Endothelial cell of umbilical vein (primary cell): ENCODE measurements at places on chromosomes 2 and 18. TPM values are rescaled to one million over a fixed set of nuclear protein-coding genes. Genes with fewer than 3 reads are reported as not detected.

Gene IL1RL2
- 0.21 TPM in 1 of 2 replicates, not detected in the other for total RNA-seq

Gene ANKRD30B
- not detected in 2 replicates for total RNA-seq

Gene VAPA
- 163 TPM in 2 replicates for total RNA-seq

Gene RUFY4
- total RNA-seq, result not detected in 2 replicates

Gene KRTCAP3
- 4.0 and 4.6 TPM in 2 replicates for total RNA-seq

DNA sequence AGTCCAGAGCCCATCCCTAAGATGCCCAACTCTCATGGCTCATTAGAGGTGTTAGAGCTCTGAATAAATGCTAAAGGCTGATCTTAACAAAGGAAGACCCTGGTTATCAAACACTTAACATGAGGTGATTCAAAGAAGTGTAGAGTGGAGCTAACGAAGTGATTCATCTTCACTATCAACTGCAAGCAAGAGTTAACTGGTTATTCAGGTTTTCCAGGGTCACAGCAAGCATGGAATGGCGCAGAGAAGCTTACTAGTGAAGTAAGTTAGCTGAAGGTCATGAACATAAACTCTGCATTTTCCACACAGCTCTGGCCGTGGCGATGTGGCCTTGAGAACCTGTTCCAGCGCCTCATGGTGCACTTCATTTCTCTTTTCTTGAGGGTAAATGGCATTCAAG, 17.0 kb downstream of the RND3 start:
- peak; percentile 12 for DNase-seq

- DNase-seq, result peak; percentile 72
Observed at GRCh38 chr2:97011977-97012569, 25.7 kb upstream of the FAM178B start.

DNA sequence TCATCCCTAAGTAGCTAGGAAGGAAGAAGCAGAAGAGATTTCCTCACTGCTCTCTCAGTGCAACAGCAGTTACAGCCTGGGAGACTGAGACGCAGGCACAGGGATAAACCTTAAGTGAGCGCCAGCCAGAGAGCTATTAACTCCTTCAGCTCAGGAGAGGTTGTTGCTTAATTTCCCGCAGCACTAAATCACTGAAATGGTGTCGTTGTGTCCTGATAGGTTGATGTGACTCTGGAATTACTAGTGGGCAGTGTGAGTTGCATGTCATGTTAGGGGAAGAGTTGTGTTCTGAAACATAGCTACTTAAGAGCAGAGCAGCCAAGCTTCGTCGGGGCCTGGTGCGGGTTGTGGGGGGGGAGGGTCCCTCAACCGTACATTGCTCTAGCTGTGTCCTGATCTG, 225.8 kb downstream of the NAPG start:
- DNase-seq, result no peak

GRCh38 chr18:34220081-34220815, 4.5 kb downstream of the NOL4 start:
- DNase-seq, result no peak

- DNase-seq, result no peak
Observed at GRCh38 chr2:74026687-74027241, 42.1 kb downstream of the TET3 start.

GRCh38 chr2:85888684-85889626, at the start of gene ST3GAL5:
TSS of gene ST3GAL5 (minus strand) at chr2:85888990. CDS start at chr2:85888905, 85 bp downstream.
- DNase-seq, result peak; percentile 97

DNA sequence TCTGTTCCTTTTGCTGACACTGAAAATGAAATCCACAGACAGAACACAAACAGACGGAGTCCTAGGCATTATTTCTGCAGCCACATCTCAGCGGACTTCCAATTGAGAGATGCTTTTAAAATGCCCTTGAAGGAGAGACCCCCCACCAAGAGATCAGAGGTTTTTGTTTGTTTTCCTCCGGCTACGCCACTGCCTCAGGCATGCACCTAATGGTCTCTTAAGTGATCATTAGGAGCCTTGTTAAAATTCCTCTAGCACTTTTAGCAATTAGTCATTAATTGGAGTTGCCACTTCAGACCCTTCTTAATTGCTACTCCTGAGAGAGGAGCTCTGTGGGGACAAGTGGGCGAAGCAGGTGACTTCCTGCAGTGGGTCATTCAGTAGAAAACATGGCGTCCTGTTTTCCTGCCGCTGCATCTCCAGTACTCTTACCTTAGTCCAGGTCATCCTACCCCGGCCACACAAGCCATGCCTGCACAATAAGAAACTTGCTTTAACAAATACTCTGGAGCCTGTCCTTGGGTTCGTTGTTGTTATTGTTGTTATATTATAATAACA, 257.7 kb upstream of the CHAC2 start:
- no peak for DNase-seq

GRCh38 chr18:31267823-31268481, 50.0 kb upstream of the DSG1 start:
- DNase-seq, result no peak

GRCh38 chr18:42640160-42640559, 475.3 kb downstream of the RIT2 start:
- no peak for DNase-seq

- DNase-seq, result no peak
Observed at GRCh38 chr2:136486115-136486514, 279.2 kb upstream of the THSD7B start.

DNA sequence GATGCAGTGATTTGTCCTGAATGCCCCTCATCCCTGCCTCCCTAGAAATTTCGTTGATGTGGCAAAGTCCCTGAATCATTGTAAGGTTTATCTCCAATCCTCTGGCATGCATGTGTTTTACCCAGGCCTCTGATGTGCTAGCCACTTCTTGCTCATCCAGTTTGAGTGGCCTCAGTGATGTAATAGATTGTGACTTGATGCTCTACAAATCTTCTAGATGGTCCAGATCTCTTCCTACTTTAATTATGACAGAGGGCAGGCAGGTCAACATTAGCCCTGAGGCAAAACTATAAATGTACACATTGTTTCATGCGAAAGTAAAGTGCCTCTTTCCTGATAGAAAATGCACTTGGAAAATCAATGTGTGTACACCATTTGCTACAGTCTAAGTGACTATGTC, 54.5 kb downstream of the LONRF2 start:
- no peak for DNase-seq

DNA sequence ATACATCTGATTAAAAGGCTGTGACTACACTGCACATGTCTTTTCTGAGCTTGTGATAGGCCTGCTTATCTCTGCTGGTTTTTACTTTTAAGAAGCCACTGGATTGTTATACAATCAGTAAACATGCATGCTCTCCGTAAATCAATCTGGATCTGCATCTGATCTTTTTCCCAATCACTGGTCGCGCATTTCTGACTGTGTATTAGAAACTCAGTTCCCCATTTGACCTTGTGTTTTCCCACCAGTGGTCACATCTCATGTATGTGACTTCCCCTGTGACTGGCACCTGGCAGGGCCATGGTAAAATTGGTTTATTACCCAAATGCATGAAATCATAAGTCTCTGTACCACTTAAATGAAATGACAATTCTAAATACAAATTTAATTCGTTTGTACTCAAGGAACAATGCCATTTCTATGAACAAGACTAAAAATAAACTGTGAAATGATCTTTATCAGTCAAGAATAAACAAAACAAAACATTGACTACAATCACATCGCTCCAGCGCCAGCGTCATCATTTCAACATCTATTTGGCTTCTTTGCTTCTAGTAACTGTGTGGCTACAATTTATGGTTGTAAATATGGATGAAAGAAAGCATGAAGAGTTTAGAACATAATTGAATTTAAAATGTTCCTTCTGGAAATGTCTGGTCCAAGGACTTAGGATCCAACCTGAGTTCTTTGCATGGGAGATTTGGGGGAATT, 396.6 kb upstream of the TRIB2 start:
- no peak for DNase-seq

DNA sequence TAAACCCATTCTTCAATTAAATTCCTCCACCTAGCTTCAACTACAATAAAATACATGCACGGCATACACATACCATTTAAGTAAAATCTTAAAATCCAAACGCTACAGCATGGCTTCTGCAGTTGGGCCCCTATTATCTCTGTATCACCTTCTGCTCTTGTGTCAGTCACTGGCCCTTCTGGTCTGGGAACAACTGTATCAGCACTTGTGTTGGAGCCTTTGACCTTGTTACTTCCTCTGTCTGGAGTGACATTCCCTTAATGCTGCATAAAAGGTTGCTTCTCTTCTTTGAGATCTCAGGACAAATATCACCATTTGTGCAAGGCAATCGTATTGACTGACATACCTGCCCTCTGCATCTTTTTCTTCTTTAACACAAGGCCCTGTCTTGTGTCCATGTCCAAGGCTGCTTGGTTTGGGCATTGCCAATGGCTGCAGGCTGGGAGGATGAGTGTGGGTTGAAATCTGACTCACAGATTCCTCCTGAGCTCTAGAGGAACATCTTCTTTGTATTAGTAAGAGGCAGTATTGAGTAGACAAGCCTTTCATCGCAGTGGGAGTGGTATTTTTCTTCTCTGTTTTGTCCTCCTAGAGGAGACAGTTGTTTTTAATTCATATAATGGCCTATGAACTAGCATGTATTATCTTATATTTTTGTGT, 267.8 kb upstream of the TRIB2 start:
- DNase-seq, result no peak

- no peak for DNase-seq
Observed at GRCh38 chr18:26646901-26647300, 98.5 kb upstream of the KCTD1 start.

GRCh38 chr2:219627103-219628100, at the start of gene SLC4A3:
TSS of gene SLC4A3 (plus strand) at chr2:219627630. CDS start at chr2:219627993, 363 bp downstream.
- no peak for DNase-seq

DNA sequence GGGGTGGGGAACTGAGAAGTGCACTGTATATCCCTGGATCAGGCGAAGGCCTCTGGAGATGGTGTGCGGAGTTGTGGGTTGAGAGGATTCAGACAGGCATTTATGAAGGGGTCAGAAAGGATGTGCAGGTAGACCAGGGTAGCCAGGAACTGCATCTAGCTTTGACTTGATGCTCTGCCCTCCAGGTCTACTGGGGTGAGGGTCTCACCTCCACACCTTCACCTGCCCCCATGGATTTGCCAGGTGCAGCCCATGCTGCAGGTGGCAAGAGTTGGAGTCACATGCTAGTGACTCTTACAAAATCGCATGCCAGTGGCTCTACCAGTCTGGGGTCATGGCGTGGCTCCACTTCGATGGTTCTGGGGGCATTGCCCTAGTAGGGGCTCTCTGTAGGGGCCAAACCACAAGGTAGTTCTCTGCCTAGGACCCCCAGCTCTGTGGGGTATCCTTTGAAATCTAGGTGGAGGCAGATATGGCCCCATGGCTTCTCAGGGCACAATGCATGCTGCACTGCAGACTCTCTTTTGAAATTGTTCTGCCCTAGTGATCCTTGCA, 18.9 kb upstream of the KCNF1 start:
- no peak for DNase-seq

GRCh38 chr2:20540587-20541293, 93.9 kb downstream of the RHOB start:
- no peak for DNase-seq

- peak; percentile 74 for DNase-seq
Observed at GRCh38 chr2:176111309-176111663, 4.2 kb downstream of the HOXD11 start.

GRCh38 chr2:96819876-96820511, 3.9 kb downstream of the CNNM3 start:
- DNase-seq, result no peak

DNA sequence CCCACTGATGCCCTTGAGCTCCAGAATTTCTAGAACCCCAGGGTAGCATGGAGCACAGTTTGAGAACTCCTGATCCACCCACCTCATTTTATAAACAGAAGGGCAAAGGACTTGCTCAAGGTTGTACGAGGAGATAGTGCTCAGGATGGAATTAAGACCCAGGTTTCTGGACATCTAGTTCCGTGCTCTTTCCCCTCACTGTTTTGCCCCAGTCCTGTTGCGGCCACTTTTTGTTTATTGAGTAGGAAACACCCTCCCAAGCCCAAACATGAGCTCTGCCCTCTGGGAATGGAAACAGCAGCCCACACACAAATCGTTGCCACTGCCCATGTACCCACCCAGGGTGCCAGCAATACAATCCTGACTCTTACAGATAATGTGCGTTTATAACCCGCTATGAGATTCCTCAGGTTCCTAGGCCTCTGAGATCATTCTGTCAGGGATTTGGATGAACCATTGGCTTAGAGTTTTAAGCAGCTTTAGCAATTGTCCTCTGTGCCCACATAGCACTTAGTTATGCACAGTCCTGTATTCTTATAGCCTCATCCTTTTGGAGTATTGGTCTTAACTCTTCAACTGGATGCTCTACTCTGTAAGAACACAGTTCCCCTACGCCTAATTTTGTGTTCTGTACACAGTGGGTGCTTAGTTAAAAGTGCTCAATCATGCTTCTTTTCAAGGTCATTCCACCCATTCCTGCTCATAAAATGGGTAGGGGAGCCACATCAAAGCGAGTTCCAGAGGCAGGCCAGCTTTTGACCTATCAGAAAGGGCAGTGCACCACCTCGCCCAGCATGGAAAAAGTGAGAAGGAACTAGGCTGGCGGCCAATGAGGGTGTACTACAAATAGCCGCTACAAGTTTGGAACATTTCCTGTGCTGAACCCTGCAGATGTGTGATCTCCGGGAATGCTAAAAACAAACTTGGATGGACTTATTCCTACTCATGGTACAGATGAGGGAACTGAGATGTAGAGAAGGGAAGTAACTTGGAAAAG, 60.3 kb upstream of the IGFBP2 start:
- peak; percentile 77 for DNase-seq
